Vagina (tissue), 2 donors: ENCODE measurements at places on chromosomes 3 and 15. TPM values are rescaled to one million over a fixed set of nuclear protein-coding genes. Genes with fewer than 3 reads are reported as not detected.

GRCh38 chr15:101152914-101153313 lies 98.9 kb downstream of the CHSY1 start:
- H3K4me3 ChIP-seq = no peak overlapping the region
- no peaks in the 10 kb centered on the region for H3K36me3 ChIP-seq
- no peaks in the 10 kb centered on the region for H3K4me1 ChIP-seq
- H3K27me3 ChIP-seq = no peaks in the 10 kb centered on the region
- DNase-seq = no peak
- no peak overlapping the region for H3K27ac ChIP-seq

REC114 gene
- not detected for total RNA-seq

GRCh38 chr3:132020058-132020457 lies 14.8 kb downstream of the CPNE4 start:
- no peaks in the 10 kb centered on the region for H3K27me3 ChIP-seq
- H3K4me3 ChIP-seq = no peak overlapping the region
- no peak for DNase-seq
- H3K27ac ChIP-seq = no peak overlapping the region
- no peaks in the 10 kb centered on the region for H3K4me1 ChIP-seq

DNA sequence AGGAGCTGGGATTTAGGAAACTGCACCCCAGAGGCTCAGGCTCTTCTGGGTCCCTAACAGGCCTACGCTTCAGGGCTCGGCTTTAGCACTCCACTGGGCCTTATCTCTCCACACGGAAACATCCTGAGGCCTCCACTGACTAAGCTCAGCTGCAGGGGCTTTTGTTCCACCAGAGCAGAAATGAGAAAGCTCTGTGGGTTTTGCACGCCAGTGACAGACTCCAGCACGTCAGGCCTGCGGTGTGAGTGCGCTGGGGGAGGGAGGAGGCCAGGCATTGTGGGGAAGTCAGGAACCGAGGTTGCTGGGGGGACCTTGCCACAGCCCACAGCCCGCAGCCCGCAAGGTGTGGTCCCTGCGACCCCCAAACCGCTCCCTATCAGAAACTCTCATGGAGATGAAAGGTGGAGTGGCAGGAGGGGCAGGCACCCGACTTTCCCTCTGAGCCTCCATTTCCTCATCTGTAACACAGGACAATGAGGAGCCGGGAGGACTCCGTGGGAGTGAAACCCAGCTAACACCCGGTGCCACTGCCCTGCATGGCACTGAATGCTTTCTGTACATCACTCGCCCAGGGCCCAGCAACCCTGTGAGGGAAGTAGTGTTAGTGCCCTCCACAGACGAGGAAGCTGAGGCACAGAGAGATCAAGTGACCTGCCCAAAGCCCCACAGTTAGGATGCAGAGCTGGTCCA lies 106.5 kb downstream of the TPRA1 start:
- no peaks in the 10 kb centered on the region for H3K27me3 ChIP-seq
- no peak overlapping the region for H3K27ac ChIP-seq
- DNase-seq = peak; percentile 95
- no peaks in the 10 kb centered on the region for H3K4me1 ChIP-seq

FOXL2 gene
- 1.5 TPM for total RNA-seq

ATP2C1 gene
- 34.1 TPM for total RNA-seq

DNA sequence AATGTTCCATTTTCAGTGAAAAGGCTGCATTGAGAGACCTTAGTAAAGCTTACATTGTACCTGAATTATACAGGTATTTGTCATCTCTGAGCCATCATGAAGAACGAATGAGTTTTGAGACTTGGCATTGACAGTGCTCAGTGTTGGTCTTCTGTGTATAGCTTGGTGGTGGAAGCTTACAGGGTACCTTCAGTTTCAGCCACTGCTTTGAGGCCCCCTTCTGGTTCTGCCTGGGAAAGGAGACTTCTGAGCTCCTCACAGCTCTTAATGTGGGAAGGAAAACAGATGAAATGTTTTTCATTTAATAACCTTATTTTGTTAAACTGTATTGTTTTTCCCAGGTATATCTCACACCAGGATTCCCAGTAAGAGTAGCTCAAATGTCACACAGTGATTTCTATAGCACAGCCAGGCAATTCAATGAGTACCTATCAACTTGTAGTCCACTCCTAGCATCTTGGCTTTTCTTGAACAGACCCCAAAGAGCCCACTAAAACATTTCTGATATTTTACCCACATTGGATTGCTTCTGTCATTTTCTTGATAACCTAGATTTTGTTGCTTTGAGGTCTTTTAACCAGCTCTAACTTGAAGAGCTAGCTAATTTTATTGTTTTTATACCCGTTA lies 5.6 kb downstream of the SERPINI1 start:
- no peaks in the 10 kb centered on the region for H3K36me3 ChIP-seq
- no peak overlapping the region for H3K27ac ChIP-seq
- peaks cover 13% of the 10 kb centered on the region for H3K4me1 ChIP-seq

DNA sequence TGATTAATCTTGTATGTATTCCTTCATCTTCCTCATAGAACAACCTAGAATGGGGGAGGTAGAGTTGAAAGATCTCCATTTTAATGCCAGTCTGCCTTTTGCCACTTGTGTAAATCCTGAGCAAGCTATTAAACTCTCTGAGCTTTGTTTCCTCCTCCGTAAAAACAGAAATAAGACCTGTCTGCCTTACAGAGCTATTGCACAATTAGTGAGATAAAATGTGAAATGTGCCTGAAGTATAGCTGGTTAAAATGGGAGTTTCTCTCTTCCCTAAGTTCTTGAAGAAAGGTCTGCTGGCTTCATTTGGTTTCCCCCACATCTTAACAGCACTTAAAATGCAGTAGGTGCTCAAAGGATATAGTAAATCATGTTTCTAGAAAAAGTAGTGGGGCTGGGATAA lies 19.0 kb downstream of the ALDH1A2 start:
- H3K4me3 ChIP-seq = no peak overlapping the region
- H3K36me3 ChIP-seq = no peaks in the 10 kb centered on the region

- no peaks in the 10 kb centered on the region for H3K36me3 ChIP-seq
- H3K4me3 ChIP-seq = no peak overlapping the region
These were observed 69.6 kb downstream of the CHDH start for GRCh38 chr3:53776494-53777101.

DNA sequence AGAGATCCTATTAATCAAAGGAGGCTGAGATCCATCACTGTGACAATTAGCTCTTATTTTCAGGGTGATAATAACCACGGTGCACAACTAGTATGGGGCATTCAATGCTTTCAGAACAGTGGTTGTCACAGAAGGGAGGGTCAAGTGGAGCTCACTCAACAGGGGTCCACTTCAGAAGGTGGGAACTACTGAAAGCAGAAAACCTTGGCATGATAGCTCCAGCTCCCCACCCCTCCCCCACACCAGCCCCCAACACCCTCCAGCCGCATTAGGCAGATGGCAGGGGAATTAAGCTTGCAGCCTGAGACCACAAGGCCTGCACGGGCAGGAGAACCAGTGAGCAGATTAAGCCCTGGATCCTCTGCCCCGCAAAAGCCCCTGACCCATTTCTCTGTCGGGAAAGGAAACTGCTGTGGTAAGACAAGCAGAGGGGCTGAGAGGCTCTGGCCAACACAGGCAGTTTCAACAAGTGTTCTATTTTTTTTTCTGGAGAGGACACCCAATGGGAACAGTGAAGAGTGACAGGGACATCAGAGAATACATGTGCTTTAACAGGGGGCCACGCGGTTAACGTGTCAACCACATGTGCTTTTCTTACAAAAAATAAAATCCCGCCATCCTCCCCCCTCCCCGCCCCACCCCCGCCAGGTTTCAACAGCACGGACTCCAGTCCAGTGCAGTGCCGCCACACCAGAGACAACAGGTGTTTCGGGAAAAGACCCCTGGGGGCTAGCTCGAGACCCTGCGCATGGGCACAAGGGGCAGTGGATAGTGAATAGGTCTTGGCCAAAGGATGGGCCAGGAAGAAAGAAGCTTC lies 997 bp downstream of the FYCO1 start:
- H3K36me3 ChIP-seq = no peaks in the 10 kb centered on the region
- DNase-seq = no peak
- H3K4me3 ChIP-seq = peak overlapping the region; percentile 69

- peaks cover 42% of the 10 kb centered on the region for H3K4me1 ChIP-seq
- no peaks in the 10 kb centered on the region for H3K36me3 ChIP-seq
- H3K27ac ChIP-seq = no peak overlapping the region
- H3K27me3 ChIP-seq = no peaks in the 10 kb centered on the region
- no peak for DNase-seq
- no peak overlapping the region for H3K4me3 ChIP-seq
These were observed 195.2 kb downstream of the SLCO3A1 start for GRCh38 chr15:92048739-92049138.

DNA sequence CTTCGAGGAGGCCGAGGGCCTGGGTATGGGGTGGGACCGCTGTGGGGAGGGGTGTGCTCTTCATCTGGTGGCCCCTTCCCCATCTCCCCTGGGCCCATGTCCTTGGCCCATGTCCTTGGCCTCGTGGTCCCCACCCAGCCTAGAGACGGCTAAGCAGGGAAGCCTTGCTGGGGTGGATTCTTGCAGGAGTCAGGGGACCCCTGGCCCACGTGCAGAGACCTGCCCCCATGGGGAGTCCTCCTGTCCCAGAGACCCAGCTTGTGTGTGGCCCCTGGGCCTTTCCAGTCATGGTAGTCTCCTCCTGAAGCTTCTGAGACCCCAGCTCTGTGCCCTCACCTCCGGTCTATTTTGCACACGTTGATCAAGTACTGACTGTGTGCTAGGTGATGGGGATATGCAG lies 97.4 kb downstream of the TBC1D2B start:
- H3K27me3 ChIP-seq = no peaks in the 10 kb centered on the region
- peaks cover 12% of the 10 kb centered on the region for H3K4me1 ChIP-seq

DNA sequence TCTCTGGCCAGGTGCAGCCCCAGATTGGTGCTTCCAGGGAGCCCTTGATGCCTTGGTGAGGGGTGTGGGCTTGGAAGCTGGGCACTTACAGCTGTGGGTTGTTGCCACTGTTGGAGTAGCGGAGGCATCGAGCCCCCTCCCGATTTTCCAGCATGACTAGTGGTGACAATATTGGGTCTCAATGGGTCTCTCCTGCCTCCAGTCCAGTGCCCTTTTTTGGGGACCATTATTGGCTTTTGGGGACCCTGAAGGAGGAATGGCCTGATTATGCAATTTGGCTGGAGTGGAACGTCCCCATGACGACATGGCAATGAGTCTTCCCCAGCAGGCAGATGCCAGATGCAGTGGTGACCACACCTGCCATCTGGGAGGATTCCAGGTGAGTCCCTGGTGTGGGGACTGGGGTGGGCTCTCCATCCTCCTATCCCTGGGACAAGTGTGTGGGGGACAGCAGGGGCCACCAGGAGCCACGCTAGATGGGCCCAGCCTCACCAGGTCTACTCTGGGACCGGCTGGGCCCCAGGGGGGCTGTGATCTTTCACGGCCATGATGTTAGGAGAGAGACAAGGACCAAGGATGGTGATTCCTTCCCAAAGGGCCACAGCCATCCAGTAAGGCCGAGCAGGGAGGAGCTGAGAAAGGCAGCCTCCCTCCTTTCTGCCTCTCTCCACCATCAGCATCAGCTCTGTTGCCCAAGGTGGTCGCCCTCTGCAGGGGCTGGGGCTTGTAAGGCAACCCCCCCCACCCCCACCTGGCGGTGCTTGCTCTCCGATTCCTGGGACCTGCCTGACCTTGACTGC lies 196.8 kb downstream of the GOLGA6L6 start:
- H3K27ac ChIP-seq = no peak overlapping the region
- H3K27me3 ChIP-seq = no peaks in the 10 kb centered on the region

SEMA3F gene
- total RNA-seq = 78.1 TPM

FGD5 gene
- 16.2 TPM for total RNA-seq

GRCh38 chr15:59994526-59994887 lies 9.6 kb upstream of the FOXB1 start:
- no peak for DNase-seq
- H3K4me1 ChIP-seq = peaks cover 15% of the 10 kb centered on the region
- H3K4me3 ChIP-seq = no peak overlapping the region
- H3K27me3 ChIP-seq = peaks cover 31% of the 10 kb centered on the region
- no peak overlapping the region for H3K27ac ChIP-seq
- no peaks in the 10 kb centered on the region for H3K36me3 ChIP-seq

GRCh38 chr15:41689834-41690233 lies 29.6 kb downstream of the MGA start:
- no peaks in the 10 kb centered on the region for H3K36me3 ChIP-seq
- DNase-seq = no peak
- no peak overlapping the region for H3K4me3 ChIP-seq
- H3K4me1 ChIP-seq = peaks cover 21% of the 10 kb centered on the region
- H3K27me3 ChIP-seq = no peaks in the 10 kb centered on the region

GOLGA8G gene
- not detected for total RNA-seq

TRIM42 gene
- total RNA-seq = not detected

DNA sequence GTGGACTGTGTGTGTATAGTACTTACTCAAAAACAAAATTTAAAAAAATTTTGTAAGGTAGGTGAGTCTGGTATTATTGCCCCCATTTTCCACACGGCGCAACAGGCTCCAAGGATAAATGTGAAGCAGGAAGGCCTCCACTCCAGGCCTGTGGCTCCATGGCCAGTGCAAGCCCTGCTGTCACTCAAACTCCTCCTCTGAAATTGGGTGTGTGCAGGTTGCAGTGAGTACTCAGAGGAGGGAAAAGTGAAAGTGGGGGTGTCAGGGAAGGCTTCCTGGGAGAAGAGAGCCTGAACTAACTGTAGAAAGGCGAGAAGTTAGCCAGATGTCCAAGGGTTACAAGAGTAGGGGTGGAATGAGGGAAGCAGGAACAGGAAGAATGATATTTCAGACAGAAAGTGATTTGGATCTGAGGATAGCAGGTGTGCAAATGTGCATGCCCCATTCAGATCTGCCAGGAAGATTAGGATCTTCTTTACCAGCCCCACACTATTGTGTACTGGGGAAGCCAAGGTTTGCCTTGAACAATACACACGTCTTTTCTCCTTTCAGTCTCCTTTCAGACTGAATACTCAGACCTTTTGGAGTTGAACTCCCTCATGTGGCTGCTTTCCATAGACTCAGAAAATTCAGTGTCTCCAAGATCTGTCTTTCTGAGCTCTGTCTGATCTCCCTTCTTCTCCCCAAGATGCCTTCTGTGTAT lies 48.7 kb upstream of the RYK start:
- no peak overlapping the region for H3K4me3 ChIP-seq
- no peaks in the 10 kb centered on the region for H3K36me3 ChIP-seq
- H3K27ac ChIP-seq = no peak overlapping the region
- no peaks in the 10 kb centered on the region for H3K4me1 ChIP-seq

DNA sequence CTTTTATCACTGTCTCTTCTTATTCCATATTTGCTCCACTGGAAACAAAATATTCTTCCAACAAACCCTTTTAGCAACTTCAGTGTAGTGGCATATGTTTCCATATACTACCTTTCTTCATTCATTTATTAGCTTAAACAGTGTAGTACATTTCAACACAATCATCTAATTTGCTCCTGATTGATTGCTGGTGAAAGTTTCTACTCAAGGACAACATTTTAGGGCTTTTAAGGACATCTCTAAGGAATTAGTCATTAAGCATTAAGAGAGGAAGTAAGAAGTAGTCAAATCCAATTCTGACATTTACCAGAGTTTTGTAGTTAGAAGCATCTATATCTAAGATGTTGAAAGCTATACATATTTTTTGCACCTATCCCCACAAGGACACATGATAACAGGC lies 55.8 kb downstream of the RSRC1 start:
- H3K27me3 ChIP-seq = no peaks in the 10 kb centered on the region
- H3K4me3 ChIP-seq = no peak overlapping the region
- H3K36me3 ChIP-seq = no peaks in the 10 kb centered on the region
- H3K4me1 ChIP-seq = peaks cover 6% of the 10 kb centered on the region
- H3K27ac ChIP-seq = no peak overlapping the region
- DNase-seq = no peak

- no peaks in the 10 kb centered on the region for H3K27me3 ChIP-seq
- H3K27ac ChIP-seq = peak overlapping the region; percentile 74
- peaks cover 53% of the 10 kb centered on the region for H3K4me1 ChIP-seq
- DNase-seq = no peak
- H3K4me3 ChIP-seq = no peak overlapping the region
These were observed 1.3 kb downstream of the ALPK3 start for GRCh38 chr15:84818261-84819131.

PP2D1 gene
- total RNA-seq = not detected

NLGN1 gene
- 4.7 TPM for total RNA-seq
